ENCODE measurements at places on chromosomes 2 and 18.

DNA sequence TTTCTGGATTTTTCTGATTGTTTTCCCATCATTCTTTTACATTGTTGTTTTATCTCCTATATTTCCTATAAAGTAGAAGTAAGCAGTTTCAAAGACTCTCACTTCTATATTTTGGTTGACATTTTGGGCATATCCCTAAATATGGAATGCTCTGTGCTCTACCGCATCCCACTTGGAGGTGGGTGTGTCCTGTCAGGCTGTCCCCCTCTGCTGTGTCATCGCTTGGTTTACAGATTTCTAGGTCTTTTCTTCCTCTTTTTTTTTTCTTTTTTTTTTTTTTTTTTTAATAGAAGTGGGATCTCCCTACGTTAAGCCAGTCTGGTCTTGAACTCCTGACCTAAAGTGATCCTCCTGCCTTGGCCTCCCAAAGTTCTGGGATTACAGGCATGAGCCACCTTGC, 13.3 kb downstream of the DGKD start:
- peaks cover 15% of the 10 kb centered on the region for H3K4me1 ChIP-seq
- DNase-seq: no peak
- no peak overlapping the region for H3K4me3 ChIP-seq
- peaks cover 19% of the 10 kb centered on the region for H3K36me3 ChIP-seq
- H3K27ac ChIP-seq: no peak overlapping the region
- no peaks in the 10 kb centered on the region for H3K27me3 ChIP-seq

- H3K36me3 ChIP-seq: peaks cover 47% of the 10 kb centered on the region
- no peak overlapping the region for H3K4me3 ChIP-seq
- no peak overlapping the region for H3K27ac ChIP-seq
- no peaks in the 10 kb centered on the region for H3K27me3 ChIP-seq
- no peak for DNase-seq
Measured at GRCh38 chr2:127516041-127516762, 10.1 kb downstream of the IWS1 start.

DNA sequence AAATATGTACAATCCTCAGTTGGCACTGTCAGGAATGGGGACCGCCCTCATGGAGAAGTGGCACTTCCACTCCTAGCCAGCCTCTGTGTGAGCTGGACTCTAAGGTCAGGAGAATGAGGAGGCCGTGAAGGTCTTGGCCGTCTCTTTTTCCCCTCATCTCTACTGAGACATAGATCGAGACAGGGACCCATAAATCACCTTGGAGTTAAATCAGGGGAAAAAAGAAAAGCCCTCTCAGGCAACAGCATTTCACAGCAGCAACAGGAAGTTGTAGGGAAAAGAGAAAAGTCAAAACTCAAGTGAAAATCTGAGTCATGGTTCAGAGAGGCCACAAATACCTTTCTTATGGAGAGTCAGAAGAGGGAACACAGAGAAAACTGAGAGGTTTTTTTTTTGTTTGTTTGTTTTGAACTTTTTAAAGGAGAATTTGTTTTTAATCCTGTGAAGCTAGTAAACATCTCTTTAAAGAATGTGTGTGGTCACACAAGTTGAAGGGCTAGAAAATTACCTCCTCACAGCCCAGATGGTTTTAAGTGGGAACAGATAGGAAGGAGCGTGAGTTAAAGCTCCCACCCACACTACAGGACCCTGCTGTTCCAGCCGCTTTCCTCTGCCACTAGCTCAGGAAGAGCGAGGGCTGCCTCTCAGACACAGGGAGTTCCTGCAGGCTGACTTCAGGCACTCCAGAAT, 30.6 kb upstream of the CYP1B1 start:
- peak overlapping the region; percentile 53 for H3K4me3 ChIP-seq
- no peak for DNase-seq

GRCh38 chr2:37268111-37268510, 36.7 kb downstream of the NDUFAF7 start:
- no peak overlapping the region for H3K27ac ChIP-seq
- no peak for DNase-seq
- peaks cover 32% of the 10 kb centered on the region for H3K36me3 ChIP-seq
- no peaks in the 10 kb centered on the region for H3K27me3 ChIP-seq
- H3K4me1 ChIP-seq: no peaks in the 10 kb centered on the region
